ENCODE measurements at places on chromosomes 3 and 15.
A peak's percentile ranks its signal among the peaks of the same experiment; 100 is the strongest.

DNA sequence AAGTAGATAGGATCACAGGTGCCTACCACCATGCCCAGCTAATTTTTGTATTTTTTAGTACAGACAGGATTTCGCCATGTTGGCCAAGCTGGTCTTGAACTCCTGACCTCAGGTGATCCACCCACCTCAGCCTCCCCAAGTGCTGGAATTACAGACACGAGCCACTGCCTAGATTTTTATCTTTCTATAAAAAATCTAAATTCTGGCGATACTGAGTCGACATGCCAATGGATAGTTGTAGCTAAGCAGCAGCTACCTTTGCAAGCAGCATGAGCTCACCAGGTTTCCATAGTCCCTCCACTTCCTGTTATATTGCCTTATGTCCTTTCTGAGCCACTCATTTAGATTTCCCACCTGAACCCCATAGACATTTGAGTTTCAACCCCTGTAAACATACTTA lies 13.1 kb upstream of the FMN1 start:
- no peak for DNase-seq

GRCh38 chr15:58909616-58910015 lies 23.9 kb downstream of the SLTM start:
- DNase-seq, result no peak

DNA sequence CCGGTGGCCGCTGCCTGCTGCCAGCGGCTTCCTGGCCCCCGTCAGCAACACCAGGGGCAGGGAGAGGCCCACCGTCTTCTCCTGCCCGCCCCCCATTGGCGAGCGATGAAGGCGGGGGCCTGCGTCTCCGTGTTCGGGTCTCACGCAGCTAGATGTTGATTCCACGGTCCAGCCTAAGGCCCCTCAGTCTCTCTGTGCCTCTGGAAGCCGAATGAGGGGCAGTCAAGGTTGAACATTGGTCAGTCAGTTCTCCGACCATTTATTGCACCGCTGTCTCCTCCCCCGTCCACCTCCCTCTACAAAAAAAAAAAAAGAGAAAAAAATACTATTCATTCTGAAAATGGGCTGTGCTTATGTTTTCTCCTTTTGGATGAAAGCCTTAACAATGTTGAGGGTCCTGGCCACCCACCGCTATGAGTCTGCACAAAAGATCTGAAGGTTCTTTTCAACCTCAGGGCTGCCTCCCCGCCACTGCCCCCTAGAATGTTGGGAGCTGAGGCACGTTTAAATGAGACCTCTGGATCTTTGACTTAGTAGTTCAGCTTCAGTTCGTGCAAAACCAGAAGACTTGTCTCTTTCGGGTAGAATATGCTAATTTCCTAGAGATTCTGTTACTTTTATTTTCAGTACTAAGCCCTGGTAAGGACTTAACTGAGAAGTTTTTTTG lies 736 bp downstream of the IREB2 start:
- DNase-seq, result peak; percentile 62

GRCh38 chr3:154666542-154666941 lies 236.6 kb upstream of the GPR149 start:
- DNase-seq, result no peak

Measured in NCI-H82 (cell line).